Stimulated activated CD8-positive, alpha-beta memory T cell treated with anti-CD3 and anti-CD28 coated beads, Interleukin-4, amount 100 ng/mL, for 24 hours (primary cell): ENCODE measurements at places on chromosomes 2 and 18.

GRCh38 chr2:24343225-24343882 lies 17.0 kb downstream of the ITSN2 start:
- DNase-seq: no peak

GRCh38 chr2:205932861-205933260 lies 153.1 kb downstream of the INO80D start:
- no peak for DNase-seq

- DNase-seq: no peak
These were observed 33.7 kb downstream of the LCT start for GRCh38 chr2:135803278-135803677.

DNA sequence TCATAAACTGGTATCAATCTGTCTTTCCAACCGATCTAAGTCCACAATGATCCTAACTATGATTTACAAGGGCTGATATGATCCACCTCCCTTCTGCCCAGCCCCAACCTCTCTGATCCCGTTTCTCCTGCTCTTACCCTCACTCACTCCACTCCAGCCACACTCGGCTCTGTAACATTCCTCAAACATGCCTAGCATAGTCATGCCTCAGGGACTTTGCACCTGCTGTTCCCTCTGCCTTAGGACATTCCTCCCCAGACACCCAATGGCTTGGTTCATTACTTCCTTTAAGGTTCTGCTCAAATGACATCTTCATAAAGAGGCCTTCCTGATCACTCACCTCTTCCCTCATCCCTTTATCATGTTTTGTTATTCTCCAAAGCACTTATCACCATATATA lies 9.2 kb downstream of the DUSP11 start:
- no peak for DNase-seq

- no peak for DNase-seq
These were observed 15.5 kb downstream of the MAP3K20 start for GRCh38 chr2:173090973-173091660.

DNA sequence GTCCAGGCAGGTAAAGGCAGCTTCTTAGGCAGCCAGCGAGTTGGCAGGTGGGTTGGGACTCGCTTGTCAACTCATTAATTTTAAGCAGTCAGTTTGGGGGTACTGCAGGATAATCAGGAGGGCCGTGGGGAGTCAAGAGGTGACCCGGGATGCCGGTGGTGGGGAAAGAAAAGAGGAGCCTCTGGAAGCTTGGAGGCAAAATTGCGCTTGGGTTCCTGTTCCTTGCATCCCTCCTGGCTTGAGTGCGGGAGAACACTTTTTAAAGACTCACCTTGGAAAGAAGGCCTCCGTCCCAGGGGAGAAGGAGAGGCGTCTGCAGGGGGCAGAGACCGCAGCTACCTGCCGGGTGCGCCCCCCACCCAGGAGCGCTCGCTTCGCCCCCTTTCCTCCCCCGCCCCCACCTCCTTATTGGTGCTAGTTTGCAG lies at the start of gene KCNJ3:
Gene KCNJ3 (plus strand): TSS at position 400 of the 425 bp plus-strand sequence. CDS start 81 bp downstream, outside the sequence.
- DNase-seq: no peak

GRCh38 chr2:15799432-15799827 lies 140.9 kb upstream of the MYCN start:
- no peak for DNase-seq

- no peak for DNase-seq
These were observed 116.3 kb downstream of the ZNF532 start for GRCh38 chr18:58980991-58981390.

DNA sequence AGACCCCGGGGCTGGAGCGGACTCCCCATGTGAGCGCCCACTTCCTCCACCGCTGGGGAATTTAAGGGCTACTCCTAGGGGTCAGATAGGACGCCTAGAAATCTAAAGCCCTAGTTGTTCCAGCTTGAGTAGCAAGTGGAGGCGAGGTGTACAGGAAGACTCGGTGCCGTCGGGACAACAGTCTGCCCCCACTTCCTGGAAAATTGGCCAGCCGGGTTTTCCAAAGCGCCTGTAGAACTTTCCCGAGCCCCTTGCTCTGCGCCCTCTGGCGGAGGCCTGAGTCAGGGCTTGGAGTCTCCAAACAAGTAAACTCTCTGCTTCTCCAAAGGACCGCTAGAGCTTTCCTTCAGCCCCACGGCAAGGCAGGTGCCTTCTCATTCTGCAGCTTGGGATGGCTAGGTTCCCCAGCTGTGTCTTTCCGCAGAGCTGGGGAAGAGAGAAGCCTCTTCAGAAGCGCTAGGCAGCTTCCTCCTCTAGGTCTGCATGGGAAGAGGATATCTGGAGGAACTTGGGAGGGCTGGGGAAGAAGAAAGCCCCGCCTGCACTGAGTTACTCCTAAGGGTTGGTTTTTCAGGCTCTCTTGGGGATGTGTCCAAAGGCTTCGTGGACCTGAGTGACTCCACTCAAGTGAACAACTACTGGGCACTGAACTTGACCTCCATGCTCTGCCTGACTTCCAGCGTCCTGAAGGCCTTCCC lies 681 bp downstream of the SPR start:
- peak; percentile 40 for DNase-seq

- DNase-seq: no peak
These were observed 995.6 kb upstream of the FANCL start for GRCh38 chr2:59236723-59237122.

- no peak for DNase-seq
These were observed 529.9 kb downstream of the SLC4A3 start for GRCh38 chr2:220157312-220157711.

- no peak for DNase-seq
These were observed 321.6 kb downstream of the DSEL start for GRCh38 chr18:67194886-67195285.

DNA sequence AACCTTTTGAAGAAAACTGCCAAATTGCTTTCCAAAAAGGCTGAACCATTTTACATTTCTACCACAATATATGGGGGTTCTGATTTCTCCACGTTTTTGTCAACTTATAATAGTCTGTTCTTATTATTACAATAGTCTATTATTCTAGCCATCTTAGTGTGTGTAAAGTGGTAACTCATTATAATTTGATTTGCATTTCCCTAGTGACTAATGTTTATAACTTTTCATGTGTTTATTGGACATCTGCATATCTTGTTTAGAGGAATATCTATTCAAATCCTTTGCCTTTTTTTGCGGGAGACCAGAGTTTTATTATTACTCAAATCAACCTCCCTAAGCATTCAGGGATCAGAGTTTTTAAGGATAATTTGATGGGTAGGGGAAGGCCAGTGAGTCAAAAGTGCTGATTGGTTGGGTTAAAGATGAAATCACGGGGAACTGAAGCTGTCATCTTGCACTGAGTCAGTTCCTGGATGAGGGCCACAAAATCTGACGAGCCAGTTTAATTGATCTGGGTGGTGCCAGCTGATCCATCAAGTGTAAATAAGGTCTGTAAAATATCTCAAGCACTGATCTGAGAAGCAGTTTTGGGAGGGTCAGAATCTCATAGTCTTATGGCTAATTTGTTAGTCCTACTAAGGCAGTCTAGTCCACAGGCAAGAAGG lies 303.4 kb upstream of the NCKAP5 start:
- no peak for DNase-seq

GRCh38 chr2:78532762-78533379 lies 492.6 kb upstream of the REG3G start:
- no peak for DNase-seq

DNA sequence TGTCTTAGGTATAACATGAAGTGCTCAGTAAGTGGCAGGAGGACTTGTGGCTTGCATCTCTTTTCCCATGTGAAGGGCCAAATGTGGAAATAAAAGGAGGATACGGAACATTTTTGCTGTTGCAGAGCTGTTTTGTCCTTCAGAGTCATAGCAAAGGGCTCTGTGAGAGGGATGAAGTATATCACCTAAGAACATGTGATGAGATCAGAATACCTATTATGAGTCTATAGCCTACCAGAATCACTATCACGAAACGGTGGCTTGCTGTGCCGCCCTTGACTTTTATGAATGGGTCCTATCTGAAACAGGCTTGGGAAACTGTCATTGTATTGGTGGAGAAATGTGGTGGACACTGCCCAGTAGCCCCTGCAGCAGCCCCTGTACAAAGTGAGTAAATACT lies 67.0 kb upstream of the ITGB6 start:
- no peak for DNase-seq

DNA sequence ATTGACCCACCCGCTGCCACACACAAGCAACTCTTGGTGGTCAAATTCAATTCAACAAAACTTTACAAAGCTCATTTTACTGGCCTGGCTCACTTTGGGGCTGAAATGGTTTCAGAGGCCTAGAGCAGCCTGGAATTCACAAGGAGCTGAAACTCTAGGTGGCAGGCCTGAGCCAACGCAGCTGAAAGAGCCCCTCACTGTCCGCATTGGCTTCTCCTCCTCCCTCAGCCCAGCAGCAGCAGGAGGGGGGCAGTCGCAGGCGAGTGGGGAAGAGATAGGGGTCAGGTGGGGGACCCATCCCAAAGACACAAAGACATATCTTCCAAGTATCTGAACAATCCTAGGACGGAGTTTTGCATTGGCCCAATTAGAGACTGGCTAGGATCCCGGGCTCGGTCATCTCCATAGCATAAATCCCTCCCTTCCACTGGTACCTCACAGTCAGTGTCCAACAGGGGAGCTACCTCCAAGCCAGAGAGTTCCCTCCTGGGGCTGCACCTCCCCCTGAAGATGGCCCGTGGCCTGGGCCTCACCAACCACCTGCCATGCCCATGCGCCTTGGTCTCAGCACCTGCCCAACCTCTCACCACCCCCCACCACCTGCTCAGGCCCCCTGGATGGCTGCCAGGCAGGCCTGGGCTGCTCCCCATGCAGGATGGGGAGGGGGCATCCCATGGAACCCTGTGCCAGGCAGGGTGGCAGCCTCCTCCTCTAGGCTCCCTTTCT lies 113.4 kb downstream of the ZBTB7C start:
- no peak for DNase-seq

DNA sequence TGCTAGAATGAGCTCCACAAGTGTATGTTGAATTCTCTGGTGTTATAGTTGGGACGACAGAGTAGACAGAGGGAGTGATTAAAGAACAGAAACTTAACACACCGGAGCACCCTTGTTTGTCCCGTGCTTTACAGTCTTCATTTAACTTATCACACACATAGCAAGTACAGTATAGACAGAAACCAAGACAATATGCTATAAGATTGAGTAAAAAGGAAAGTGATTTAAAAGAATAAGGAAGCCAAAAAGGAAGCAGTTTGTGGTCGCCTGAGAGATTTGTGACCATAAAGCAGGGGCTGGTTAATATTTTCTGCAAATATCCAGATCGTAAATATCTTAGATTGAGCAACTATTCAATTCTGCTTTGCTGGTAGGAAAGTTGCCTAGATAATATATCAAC lies 1128.4 kb downstream of the TSN start:
- no peak for DNase-seq

DNA sequence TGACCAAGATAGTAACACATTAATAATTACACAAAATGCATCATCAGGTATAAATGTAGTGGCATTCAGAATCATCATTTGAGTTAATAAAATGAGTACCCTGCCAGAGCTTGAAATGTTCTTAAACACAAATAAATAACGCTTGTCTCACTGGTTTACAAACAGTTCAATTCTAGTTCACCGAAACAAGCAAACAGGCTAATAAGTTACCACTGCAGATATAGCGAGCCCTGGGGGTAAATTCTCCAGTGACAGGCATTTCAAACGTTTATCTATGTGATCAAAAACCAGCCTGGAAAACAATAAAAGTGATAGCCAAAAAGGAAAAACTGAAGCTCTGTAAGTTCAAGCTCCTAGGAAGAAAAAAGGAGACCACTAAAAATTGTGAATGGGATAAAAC lies 152.6 kb downstream of the THADA start:
- DNase-seq: no peak

- DNase-seq: no peak
These were observed 366.4 kb upstream of the CDH20 start for GRCh38 chr18:60966876-60967275.

- no peak for DNase-seq
These were observed 605 bp downstream of the WNT6 start for GRCh38 chr2:218859988-218860831.

- no peak for DNase-seq
These were observed 77.0 kb downstream of the MBD2 start for GRCh38 chr18:54147439-54147838.

- DNase-seq: no peak
These were observed 79.3 kb downstream of the CLHC1 start for GRCh38 chr2:55152475-55153412.

DNA sequence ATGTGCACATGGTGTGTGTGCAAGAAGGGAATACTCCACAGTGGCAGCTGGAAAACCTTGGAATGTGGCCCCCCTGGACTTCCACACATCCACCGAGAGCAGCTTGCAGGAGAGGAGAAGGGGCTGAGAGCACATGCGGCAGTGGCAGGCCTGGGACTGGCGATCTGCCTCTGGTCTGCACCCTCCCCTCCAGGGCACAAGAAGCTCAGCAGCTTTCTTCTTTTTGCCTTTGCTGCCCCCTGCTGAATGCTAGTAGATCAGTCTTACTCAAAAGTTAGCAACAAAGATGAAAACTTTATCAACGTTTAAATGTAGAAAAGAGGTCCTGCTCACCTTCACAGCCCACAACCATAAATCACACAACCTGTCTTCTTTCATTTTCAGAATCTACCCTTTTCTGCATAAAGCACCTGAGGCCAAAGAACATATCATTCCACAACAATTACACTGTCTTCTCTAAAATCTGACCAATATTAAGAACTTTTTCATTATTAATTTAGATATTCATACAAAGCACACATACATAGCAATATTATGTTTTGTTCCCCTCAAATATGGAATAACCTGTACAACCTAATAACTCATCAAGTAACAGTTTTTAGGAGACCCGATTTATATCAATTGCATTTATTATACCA lies 34.6 kb downstream of the TGFBRAP1 start:
- no peak for DNase-seq

- DNase-seq: no peak
These were observed 194.0 kb downstream of the ACTR3 start for GRCh38 chr2:114083717-114084387.

DNA sequence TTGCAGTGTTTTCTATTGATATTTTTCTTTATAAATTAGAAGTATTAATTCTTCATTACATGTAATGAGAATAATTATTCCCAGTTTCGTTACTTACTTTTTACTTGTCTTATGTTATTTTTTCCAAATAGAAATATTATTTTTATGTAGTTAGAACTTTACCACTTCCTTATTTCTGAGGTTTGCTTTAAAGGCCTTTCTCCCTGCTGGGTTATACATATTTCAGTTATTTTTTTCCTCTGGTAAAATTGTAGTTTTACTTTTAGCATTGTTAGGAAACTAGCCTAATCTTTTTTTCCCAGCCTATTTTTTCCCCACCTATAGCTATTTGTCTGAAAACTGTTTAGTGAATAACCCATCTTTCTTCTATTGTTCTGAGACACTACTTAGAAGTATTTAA lies 17.1 kb downstream of the RNF144A start:
- no peak for DNase-seq

GRCh38 chr2:240646900-240647502 lies 21.7 kb downstream of the GPR35 start:
- DNase-seq: no peak

- no peak for DNase-seq
These were observed 9.4 kb downstream of the FOSL2 start for GRCh38 chr2:28401948-28402550.

GRCh38 chr2:12090072-12090471 lies 343.6 kb downstream of the LPIN1 start:
- no peak for DNase-seq
